ENCODE measurements at places on chromosomes 4 and X.
A peak's percentile ranks its signal among the peaks of the same experiment; 100 is the strongest.

GRCh38 chrX:38768079-38768478 lies 33.2 kb upstream of the MID1IP1 start:
- no peak for DNase-seq

DNA sequence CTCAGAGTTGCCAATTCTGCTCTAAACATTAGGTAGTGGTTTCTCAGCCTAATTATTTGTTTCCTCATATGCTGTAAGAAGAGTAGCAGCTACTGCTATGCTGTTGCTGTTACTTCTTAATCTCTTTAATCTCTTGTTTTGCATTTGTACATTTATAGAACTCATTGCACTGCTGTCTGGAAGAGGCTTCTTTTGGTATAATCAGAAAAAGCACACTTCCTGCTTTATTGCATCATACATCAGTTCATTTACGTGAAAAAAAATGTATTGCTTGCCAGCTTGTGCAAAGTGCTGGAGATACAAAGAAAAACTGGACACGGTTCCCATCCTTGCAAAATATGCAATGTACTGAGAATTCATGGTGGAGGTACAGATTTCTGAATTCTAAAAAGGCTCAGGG lies 332.0 kb downstream of the GRXCR1 start:
- DNase-seq: no peak

- DNase-seq: no peak
Observed at GRCh38 chrX:131792356-131792749, 230.7 kb upstream of the STK26 start.

DNA sequence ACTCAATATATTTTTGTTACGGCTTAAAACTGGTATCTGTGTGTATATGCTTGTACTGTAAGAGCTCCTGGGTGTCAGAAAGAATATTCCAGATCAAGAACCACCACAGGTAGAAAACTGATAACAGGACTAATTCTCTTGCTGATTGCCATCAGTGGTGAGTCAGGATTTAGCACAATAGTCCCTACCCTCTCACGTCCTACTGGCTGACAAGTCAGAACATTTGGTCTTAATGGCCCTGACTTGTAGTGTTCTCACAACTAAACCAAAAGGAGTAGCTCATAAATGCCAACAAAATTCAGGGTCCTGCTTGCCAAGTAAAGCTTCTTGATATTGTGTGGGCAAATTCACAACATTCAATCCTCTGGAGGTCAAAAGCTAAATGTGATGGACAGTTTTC lies 105.2 kb upstream of the MAB21L2 start:
- no peak for DNase-seq

- no peak for DNase-seq
Observed at GRCh38 chr4:113849771-113850170, 88.2 kb upstream of the CAMK2D start.

DNA sequence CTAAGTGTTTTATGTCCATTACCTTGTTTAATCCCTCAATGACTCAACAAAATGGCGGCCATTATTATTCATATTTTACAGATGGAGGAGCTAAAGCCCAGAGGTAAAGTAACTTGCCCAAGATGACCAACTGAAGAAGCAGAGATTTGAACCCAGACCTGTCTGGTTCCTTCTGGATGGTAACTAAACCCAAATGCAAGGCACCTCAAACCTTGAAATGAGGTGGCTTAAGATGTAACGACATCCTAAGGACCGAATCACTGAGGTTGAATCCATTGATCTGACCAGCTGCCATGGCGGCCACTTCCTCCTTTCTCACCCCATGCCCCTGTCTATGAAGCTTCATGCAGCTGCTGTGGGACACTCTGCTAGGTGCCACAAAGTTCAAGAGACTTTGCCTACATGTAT lies 932 bp downstream of the TLR10 start:
- no peak for DNase-seq

DNA sequence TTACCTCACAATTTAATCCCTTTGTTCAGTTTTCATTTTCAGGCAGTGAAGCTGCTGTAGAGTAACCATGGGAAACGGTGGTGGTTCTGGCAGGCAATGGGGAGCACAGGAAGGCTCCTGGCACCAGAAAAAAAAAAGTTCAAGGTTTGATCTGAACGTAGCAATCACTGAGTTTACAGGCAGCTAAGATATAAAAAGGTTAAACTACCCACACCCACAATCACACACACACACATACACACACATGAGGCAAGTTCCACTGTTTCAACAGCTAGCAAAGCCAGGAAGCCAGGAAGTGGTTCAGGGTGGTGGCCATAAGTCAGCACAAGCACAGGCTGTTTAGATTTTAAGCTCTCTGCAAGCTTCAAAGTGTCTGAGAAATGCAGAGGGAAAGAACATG lies at the start of gene SULT1B1:
SULT1B1 (minus strand) TSS at position 166 of the 400 bp plus-strand sequence. CDS start 5,403 bp downstream, outside the sequence.
- DNase-seq: peak; percentile 5

DNA sequence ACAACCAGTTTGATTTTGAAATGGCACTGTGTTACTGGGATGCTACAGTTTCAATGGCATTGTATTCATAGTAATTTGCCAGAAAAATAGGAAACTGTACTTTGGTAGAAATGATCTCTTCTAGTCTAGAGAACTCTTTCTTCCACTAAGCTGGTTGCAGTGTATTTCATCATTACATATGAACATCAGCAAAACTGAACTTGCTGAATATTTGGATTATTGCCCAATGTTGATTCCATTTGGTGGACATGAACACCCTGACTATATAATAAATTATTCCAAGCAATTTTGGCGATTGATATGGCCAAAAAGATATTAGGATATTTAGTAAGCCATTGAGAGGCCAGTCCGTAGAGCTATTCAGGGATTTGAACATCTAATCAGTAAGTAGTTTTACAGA lies 191.8 kb upstream of the CXorf66 start:
- DNase-seq: no peak

DNA sequence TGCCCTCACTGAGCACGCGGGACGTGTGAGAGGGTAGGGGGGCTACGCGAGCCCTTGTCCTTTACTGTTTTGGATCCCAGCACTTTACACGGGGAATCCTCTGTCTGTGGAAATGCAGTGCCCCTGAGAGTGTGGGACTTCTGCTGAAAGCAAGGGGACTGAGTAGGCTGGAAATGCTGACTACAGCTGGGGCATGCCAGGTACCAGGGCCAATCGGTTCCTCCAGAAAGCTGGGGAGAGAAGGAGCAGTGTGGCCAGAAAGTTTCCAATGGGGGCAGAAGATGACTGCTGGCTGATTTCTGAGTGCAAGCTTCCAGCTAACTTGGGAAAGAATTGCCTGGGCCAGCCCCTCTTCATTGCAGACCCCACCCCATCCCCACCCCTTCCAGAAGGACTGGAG lies 1.5 kb downstream of the NHSL2 start:
- no peak for DNase-seq

DNA sequence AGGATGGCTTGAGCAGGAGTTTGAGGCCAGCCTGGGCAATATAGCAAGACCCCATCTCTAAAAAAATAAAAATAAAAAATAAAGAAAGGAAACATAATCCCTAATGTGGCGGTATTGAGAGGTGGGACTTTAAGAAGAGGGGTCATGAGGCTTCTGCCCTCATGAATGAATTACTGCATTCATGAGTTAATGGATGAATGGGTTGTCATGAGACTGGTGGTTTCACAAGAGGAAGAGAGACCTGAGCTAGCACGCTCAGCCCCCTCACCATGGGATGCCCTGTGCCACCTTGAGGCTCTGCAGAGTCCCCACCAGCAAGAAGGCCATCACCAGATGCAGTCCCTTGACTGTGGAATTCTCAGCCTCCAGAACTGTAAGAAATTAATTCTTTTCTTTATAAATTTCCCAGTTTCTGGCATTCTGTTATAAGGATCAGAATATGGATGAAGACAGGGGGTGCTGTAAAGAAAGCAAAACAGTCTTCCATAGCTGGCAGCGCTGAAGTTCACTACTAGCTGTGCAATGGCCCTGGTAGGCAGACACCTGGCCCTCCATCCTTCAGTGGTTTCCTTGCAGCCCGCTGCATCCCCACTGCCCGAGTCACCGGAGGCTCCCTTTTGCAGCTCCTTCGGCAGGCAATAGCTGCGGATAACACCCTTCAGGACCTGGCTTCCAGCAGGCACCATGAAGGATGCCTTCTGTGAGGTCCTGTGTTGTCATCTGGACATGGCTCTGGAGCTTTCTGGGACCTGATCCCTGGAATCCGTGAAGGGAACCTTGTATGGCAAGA lies 44.8 kb upstream of the NSG1 start:
- no peak for DNase-seq

- no peak for DNase-seq
Observed at GRCh38 chr4:174926958-174927357, 8.8 kb downstream of the ADAM29 start.

DNA sequence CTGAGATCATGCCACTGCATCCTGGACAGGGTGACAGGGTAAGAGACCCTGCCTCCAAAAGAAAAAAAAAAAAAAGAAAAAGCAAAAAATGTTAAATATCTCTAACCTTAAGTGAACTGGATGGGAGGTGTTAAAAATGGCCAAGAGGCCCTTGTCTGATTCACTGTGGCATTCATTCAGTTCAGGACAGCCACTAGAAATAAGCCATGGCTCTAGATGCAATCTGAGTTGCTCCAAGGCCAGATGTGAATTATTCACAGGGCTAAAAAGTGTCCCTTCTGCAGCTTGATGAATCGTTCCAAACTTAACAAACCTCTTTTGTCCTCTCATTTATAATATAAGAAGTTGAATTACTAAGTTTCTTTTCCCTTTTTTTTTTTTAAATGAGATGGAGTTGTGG lies 63.7 kb upstream of the FBXW7 start:
- DNase-seq: no peak

- DNase-seq: no peak
Observed at GRCh38 chr4:159398236-159398638, 295.4 kb downstream of the RAPGEF2 start.

DNA sequence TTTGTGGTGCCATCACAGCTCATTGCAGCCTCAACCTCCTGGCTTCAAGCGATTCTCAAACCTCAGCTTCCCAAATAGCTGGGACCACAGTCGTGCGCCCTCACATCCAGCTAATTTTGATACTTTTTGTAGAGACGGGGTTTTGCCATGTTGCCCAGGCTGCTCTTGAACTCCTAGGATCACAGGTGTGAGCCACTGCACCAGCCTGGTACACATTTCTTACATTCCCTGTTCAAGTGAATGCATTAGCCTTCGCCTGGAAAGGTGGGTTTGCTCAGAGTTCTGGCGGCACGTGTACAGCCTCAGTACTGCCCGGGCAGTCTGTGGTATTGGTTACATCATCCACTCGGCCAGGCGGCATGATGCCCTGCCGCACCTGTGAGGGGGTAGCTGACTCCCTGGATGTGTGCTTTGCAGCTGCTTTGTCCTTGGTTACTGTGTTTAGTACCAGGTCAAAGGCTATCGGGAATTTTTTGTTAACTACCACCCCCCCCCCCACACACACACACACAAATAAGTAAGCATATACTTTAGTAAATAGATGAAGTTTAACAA lies 57.1 kb downstream of the TNIP2 start:
- DNase-seq: no peak

- DNase-seq: no peak
Observed at GRCh38 chrX:100980608-100981497, 11.3 kb downstream of the ARL13A start.

- no peak for DNase-seq
Observed at GRCh38 chr4:3285558-3286334, 7.1 kb upstream of the RGS12 start.

DNA sequence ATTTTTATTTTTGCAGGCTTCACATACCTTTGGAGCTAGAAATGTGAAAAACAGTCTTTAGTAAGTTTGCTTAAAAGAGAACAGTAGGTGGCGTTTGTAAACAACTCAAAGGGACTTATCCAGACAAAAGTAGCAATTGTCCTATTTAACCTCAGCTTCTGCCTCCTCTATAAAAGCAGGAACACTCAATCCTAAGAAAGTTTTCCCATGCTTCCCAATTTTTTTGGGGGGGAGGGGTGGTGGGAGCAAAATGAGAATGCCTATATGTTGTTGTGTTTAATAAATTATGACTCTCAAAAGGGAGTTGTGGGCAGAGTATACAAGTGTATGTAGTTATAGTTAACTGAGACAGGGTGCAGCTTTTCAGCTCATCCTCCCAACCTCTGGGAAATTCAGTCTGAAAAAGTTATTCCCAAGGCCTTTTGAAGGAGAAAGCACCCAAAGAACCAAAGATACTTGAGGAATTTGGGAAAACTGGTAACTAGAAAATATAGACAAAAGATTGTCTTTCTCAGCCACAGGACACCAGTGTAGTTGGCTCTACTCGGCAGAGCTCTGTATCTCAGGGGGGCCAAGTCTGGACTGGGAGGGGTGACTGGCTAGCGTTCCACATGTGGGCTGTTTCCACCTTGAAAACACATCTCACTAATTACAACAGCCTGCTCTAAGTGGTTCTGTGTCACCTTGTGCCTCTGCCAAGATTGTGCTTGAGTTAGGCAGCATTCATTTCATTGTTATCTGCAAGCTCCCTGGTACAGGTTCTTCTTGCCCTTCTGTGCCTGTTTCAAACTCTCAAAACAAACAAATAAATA lies 2.8 kb downstream of the SFRP2 start:
- DNase-seq: no peak

GRCh38 chr4:6154875-6155274 lies 45.5 kb downstream of the JAKMIP1 start:
- no peak for DNase-seq

GRCh38 chrX:150536455-150537116 lies 31.8 kb upstream of the MTM1 start:
- DNase-seq: no peak

GRCh38 chr4:55340266-55340665 lies 5.8 kb upstream of the SRD5A3 start:
- DNase-seq: no peak

DNA sequence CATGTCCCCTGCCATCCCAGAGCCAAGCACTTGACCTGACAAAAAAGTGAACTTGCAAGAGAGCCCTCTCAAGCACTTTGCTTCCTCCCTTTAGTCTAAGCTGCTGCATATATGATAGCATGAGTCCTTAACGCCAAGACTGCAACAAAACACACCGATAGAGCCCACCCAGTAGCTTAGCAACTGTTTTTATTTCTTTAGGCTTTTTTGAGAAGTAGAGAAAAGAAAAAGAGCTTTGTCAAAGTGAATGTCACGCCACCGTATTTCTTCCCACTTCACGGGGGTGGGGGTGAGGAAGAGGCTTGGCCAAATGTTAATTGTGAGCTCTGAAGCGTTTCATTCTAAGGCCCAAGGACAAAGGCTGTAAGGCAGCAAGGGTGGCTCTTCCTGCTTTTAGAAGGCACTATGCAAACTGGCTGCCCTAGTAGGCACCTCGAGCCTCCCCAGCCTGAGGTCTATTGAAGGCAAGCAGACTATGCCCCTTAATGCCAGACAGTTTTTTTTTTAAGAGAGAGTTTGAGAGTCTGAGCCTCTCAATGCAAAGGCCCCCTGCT lies 138.6 kb downstream of the HS6ST2 start:
- no peak for DNase-seq

- DNase-seq: no peak
Observed at GRCh38 chr4:165301833-165302232, 25.6 kb upstream of the MSMO1 start.

DNA sequence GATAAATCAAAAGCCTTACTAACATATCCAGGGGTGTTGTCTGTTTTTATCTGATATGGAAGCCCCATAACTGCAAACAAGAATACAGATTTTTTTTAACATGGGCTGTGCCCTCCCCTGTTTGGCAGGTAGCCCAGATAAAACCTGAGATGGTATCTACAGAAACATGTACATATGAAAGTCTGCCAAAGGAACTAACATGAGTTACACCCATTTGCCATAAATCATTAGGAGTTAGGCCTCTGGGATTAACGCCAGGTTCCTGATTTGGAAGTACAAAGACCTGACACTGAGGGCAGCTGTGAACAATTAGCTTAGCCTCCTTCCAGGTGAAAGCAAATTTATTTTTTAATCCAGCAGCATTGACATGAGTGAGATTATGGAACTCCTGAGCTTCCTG lies 264.3 kb downstream of the TECRL start:
- DNase-seq: no peak

All from activated T-cell treated with anti-CD3 and anti-CD28 coated beads for 48 hours (primary cell).